ENCODE measurements at places on chromosomes 1 and 21.
A peak's percentile ranks its signal among the peaks of the same experiment; 100 is the strongest.

DNA sequence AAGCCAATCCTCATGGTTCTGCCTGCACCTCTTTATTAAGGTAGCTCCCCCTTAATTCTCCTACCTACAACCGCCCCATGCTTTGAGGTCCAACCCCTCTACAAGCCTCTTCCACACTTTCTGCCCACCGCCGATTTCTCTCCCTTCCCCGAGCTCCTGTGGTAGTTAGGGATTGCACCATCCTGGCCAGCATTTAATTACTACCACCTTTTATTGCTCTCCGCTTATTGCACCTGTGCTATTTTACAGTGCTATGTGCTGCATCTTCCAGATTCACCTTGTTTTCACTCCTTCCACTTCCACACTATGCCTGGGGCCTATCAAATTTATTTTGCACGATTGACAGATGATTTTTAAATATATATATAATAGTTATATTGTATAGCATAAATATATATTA lies 29.3 kb upstream of the DNAJC11 start:
- DNase-seq, result no peak

GRCh38 chr1:177274687-177275211 lies 104.0 kb downstream of the BRINP2 start:
- DNase-seq, result peak; percentile 83

- DNase-seq, result no peak
Measured at GRCh38 chr1:101373570-101373969, 136.8 kb downstream of the S1PR1 start.

DNA sequence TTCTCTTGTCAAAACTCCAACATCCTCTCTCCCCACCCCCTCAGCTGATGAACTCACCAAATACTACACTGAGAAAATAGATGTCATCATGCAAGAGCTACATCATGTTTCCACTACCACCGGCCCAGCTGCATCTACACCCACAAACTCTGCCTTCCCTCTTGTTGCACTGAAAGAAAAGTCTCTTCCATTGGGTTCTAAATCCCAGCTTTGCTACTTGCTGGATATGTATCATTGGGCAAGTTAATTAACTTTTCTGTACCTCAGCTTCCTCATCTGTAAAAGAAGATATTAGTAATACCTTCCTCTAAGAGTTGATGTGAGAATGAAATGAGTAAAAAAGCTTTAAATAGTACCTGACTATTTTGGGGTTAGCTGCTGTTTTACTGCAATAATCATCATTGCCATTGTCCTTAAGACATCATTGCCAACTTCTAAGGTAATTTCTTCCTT lies 108.6 kb downstream of the OLFML2B start:
- no peak for DNase-seq

DNA sequence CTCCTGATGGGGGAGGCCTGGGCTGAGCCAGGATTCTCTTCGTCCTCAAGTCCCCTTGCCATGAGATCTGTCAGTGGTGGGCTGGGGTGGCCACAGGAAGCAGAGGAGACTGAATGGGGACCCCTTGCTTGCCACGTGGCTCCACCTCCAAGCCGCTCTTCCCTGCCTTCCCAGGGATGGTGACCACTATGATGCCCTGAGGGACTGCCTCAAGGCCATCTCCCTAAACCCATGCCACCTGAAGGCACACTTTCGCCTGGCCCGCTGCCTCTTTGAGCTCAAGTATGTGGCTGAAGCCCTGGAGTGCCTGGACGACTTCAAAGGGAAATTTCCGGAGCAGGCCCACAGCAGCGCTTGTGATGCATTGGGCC lies 20.9 kb upstream of the TMEM222 start:
- no peak for DNase-seq

GRCh38 chr1:11873395-11874257 lies 14.9 kb upstream of the NPPB start:
- DNase-seq, result no peak

- no peak for DNase-seq
Measured at GRCh38 chr1:10918531-10918930, 93.9 kb upstream of the TARDBP start.

All from NCI-H1092 treated with DMSO at 0.1 percent for 48 hours (cell line).